Activated CD4-positive, alpha-beta T cell treated with anti-CD3 and anti-CD28 coated beads, Interleukin-2, amount 10 ng/mL, durations not matched to agents 7 days and 5 days (primary cell): ENCODE measurements at places on chromosomes 2 and 18. TPM values are rescaled to one million over a fixed set of nuclear protein-coding genes. Genes with fewer than 3 reads are reported as not detected.

- DNase-seq: no peak
Measured at GRCh38 chr2:1740716-1741589, 3.4 kb downstream of the PXDN start.

The IGFBP5 gene
- not detected for total RNA-seq

The SNED1 gene
- total RNA-seq: 8.6 TPM

DNA sequence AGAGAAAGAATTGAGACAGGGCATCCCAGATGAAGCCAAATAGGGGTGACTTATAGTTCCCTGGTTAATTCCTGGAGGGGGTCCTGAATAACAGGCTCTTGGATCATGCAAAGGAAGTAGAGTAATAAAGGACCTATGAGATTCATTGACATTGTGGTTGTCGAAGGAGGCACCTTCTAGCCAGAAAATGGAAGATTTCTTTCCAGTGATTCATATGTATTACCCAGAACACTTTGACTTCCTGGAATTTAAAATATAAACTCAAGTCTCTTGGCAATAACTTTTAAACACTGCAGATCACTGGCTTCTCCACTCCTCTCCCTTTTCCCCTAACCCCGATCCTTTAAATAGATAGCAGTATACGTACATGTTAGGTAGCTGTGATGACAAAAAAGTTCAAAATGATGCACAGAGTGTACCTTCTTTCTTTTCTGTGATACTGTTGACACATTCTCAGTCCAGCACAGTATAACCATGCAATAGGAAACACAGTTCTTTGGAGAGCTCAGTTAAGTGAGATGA is 211.8 kb downstream of the LTBP1 start:
- DNase-seq: no peak

GRCh38 chr2:160210599-160211138 is 10.6 kb upstream of the ITGB6 start:
- DNase-seq: peak; percentile 75
